ENCODE measurements at places on chromosomes 6 and 20. TPM values are rescaled to one million over a fixed set of nuclear protein-coding genes. Genes with fewer than 3 reads are reported as not detected.

Gene CLDN20
- polyA plus RNA-seq: not detected

Gene C20orf141
- polyA plus RNA-seq: not detected

Gene TASP1
- 8.3 TPM for polyA plus RNA-seq

Gene FAM217A
- polyA plus RNA-seq: 0.03 TPM

Gene SIGLEC1
- polyA plus RNA-seq: 6.9 TPM

Gene DDAH2
- 340 TPM for polyA plus RNA-seq

Gene NRSN1
- polyA plus RNA-seq: not detected

Gene TRIM10
- 3.5 TPM for polyA plus RNA-seq

Gene MAP3K5
- polyA plus RNA-seq: 8.6 TPM

Gene SLC4A11
- 2.1 TPM for polyA plus RNA-seq
